ENCODE measurements at places on chromosomes 5 and 9.

DNA sequence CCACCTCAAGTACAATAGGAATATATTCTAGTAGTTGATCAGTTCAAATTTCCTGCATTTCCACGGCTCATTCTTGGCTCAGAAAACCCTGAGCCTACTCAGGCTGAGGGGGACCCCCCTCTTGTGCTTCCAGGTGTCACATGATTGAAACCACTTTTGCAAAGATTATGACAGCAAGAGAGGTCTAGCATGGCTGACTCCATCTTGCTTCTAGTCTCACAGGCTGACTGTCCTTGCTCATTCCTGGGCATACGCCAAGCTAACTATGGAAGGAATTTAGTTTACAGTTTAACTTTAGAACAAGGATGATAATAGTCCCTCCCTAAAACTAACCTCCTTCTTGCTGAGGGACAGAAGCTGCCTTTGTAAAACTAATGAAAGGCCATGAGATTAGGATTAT lies 154.1 kb downstream of the SNX18 start:
- no peak for DNase-seq

DNA sequence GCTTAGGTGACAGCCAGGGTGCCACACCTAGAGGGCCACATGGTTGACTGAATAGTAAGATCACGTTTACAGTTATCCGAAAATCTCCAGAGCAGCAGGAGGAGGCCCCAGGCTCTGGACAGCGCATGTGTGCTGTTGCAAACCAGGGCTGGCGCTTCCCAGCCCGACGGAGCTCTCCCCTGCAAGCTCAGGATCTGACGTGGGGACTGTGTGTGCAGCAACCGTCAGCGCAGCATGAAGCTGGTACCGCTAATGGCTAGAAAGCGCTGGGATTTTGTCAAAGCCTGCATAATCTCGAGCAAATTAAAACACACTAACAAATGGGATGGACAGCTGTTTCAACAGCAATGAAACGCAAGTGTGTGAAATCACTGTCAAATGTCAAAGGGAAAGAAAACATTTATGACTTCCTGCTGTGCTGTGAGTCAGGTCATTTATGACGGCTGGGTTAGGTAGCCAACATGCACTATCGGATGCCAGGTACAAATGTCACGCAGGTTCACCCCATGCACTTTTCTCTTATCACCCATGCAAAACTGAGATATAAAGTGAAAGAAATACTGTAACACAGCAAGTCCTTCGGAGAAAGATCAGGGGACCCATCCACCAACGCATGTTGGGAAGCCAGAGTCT lies 7.5 kb downstream of the SURF4 start:
- DNase-seq = no peak

- no peak for DNase-seq
Observed at GRCh38 chr9:36040271-36040925, 3.7 kb downstream of the RECK start.

DNA sequence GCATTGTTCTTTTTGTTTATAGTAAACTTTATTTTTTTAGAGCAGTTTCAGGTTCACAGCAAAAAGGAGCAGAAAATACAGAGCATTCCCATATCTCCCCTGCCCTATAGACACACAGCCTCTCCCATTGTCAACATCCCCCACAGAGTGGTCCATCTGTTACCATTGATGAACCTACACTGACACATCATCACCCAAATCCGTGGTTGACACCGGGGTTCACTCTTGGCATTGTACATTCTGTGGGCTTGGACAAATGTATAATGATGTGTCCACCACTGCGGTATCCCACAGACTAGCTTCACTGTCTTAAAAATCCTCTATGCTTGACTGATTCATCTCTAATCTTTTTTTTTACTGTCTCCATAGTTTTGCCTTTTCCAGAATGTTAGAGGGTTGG lies 120.7 kb upstream of the SPATA31C2 start:
- no peak for DNase-seq

DNA sequence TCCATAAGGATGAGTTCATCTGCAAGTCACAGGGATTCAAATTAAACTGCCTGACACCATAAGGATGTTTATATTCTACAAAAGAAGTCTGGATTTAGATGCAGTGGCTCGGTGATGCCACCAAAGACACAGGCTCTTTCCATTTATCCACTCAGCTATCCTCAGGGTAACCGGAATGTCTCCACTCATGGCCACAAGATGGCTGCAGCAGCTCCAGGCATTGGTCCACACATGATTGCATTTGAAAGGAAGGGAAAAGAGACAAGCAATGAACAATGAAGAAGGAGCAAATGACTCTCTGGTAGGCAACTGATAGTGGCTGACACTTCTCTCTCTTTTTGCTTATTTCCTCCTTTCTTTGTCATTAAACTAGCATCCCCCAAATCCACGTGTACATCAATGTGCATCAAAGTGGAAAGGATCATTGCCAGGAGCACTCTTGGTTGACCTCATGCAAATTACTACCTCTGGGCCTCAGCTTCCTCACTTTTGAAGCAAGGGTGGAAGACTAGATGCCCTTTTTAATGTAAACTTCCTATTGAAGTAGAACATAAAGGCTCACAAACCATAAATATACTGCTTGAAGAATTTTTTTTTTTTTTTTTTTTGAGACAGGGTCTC lies 7.2 kb upstream of the SNX30 start:
- no peak for DNase-seq

- DNase-seq = no peak
Observed at GRCh38 chr9:1047591-1048230, 2.4 kb upstream of the DMRT2 start.

GRCh38 chr9:100591139-100591538 lies 13.3 kb downstream of the CAVIN4 start:
- DNase-seq = no peak

DNA sequence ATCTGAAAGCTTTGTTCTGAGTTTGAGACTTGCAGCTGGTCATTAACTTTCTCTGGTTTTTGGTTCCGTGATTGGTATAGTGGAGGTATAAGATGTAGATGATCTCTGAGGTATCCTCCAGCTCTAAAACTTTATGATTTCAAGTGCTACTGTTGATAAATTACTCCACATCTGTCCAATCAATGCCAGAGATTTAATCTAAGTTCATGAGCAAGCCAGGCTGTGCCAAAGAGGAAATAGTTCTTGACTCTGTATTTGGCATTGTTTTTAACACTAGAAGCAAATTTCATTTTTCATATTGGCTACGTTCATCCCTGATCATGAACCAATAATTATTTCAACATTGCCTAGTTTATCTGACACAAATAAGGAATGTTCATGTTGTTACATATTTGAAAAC lies 28.5 kb upstream of the CHD1 start:
- no peak for DNase-seq

DNA sequence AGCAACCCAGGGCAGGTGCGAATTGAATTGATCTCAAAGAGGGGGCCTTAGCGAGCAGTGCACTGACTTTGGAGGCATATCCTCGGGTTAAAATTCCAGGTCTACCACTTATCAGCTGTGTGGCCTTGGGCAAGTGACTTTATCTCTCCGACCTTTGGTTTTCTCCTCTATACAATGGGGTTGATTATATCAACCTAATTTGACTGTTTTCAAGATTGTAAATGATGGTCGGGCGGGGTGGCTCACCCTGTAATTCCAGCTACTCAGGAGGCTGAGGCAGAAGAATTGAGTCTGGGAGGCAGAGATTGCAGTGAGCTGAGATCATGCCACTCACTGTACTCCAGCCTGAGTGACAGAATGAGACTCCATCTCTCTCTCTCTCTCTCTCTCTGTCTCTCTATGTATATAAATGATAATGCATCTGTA lies 18.7 kb downstream of the SPRY4 start:
- no peak for DNase-seq

GRCh38 chr9:89885156-89885555 lies 280.3 kb downstream of the GADD45G start:
- DNase-seq = no peak

DNA sequence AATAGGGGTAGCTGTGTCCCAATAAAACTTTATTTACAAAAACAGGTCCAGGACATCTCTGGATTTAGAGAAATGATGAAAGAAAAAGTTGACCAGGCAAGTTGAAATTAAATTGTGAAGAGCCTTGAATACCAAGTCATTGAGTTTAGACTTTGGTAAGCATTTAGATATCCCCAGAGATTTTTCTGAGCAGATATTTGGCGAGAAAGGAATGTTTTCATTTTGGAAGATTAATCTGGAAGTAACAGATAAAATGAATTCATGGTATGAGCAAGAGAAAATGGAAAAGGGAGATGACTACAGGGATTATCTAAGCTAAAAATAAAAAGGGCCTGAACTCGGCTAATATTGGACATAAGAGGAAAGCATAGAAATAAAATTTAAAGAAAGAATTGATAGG lies 157.6 kb downstream of the ACTL7B start:
- DNase-seq = no peak

Data from right lung (tissue), 10 donors.